ENCODE measurements at places on chromosomes 2 and 18.
A peak's percentile ranks its signal among the peaks of the same experiment; 100 is the strongest.

- DNase-seq: peak; percentile 32
These were observed 41.4 kb downstream of the IL1R2 start for GRCh38 chr2:102033031-102033749.

GRCh38 chr18:56709463-56709862 lies 58.3 kb downstream of the WDR7 start:
- no peak for DNase-seq

GRCh38 chr2:174878537-174879147 lies 114.4 kb upstream of the CHRNA1 start:
- no peak for DNase-seq

DNA sequence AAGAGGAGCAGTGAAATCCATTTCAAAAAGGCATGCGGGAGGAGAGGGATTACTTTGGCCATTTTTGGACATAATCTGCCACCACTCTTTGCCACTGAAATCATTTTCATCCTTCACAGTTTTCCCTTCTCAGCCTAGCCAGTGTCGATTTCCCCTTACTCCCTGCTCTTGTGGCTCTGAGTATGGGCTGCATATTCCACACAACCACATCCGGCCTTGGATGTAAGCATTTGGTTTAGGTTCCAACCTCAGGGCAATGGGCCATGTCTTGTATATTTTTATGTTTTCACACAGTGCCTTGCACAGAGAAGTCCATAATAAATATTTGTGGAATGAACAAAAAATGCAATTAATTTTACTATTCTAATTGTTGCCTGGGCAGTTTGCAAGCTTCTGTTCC lies 7.7 kb upstream of the SERPINE2 start:
- DNase-seq: no peak

DNA sequence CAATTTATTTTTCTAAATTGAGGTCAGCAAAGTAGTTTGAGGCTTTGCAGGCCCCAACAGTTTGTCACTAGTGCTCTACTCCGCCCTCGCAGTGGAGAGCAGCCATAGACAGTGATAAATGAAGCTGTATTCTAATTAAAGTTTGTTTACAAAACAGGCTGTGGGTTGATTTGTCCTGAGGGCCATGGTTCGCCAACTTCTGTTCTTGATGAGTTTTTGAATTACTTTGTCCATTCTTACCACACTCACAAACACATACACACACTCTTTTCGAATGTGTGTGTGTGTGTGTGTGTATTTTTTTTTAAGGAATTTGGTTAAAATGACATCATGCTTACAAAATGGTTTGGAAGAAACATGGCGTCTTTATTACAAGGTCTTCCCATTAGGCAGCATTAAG lies 68.6 kb downstream of the MTCL1 start:
- DNase-seq: no peak

GRCh38 chr18:32769071-32769585 lies 3.7 kb downstream of the KLHL14 start:
- DNase-seq: no peak

DNA sequence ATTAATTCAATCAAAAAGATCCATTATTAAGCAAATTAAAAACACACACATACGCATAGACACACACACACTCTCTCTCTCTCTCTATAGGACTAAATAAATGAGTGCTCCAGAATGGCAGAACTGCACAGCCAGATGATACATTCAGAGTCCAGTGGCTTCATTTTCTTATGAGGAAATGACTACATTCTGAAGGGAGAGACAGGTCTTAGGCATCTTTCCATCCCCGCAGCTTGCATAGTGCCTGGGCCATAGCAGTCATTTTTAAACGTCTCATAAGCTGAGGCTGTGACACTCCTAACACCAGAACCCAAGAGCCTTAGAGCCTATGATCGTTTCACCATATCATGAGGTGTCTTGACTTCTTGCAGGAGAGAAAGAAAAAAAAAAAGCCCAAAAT lies 31.1 kb downstream of the FEZ2 start:
- DNase-seq: no peak

DNA sequence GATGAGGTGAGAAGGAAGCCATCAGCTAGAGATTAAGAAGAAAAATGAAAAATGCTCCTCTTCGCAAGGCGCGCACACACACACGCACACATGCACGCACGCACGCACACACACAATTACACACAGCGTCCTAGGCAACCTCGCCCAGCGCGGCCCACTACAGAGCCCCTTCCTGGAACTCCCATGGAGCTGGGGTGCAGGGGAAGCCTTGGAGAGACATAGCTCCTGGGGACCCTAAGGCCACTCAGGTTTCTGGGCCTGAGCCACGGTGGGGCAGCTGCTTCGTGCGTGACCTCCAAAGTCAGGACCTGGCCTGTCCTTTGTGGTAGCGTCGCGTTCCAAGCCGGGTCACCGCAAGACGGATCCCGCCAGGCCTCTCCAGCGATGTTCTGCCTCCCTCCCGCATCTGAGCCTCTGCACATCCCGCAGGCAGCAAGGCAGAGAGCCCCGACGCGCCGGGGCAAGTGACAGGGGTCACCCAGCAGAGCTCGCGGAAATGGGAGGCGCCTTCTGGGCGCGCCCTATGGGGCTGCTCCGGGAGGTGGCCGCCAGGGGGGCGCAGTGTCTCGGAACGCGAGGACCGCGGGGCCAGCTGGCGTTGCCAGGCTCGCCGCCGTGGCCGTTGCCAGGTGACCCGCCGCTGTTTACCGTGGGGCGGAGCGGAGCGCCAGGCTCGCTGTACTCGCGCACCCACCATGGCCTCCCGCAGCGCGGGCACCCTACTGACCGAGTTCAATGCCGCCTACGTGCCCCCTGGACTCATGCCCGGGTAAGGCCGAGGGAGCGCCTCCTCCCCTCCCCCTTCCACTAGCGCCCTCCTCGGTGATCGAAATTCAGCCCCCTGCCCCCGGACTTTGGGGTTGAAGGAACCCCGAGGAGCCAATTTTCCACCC lies 79.0 kb downstream of the CIB4 start:
- DNase-seq: no peak

DNA sequence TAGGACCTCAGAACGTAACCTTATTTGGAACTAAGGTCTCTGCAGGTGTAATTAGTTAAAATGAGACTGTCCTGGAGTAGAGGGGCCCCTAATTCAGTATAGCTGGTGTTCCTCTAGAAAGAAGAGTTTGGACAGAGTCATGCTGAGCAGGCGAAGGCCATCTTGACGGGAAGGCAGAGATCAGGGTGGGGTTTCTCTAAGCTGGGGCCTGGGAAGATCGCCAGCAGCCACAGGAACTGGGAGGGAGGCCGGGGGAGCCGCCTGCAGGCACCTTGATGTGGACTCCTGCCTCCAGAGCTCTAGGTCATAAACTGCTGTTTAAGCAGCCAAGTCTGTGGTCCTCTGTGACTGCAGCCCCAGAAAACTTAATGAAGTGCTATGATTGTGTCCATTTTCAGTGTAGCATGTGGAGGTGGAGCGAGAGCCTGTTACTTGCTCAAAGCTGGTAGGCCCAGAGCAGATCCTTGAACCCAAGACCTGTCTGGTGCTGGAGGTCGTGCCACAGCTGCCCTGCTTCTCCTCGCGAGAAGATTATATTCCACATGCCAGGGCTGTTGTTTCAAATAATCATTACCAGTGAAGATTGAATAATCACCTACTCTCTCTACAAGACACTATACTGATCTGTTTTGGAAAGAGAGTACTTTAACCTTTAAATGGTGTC lies 105.7 kb downstream of the TPO start:
- DNase-seq: no peak

DNA sequence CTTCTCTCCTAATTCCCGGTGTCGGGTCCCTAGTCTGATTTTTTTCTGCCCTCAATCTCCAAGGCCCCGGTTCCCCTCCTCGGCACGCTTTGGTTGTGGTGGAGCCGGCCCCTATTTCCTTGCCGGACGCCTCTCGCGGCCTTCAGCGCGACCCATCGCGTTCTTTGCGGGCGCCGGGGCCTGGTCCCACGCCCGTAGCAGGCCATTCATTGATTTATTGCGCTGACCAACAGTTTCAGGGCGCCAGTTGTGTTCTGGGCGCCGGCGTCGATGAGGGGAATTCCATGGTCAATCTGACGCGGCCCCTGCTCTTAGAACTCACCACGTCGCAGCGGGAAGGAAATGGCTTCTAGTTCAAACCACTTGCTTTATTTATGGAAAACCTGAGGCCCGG lies 396 bp downstream of the CNOT9 start:
- peak; percentile 47 for DNase-seq

DNA sequence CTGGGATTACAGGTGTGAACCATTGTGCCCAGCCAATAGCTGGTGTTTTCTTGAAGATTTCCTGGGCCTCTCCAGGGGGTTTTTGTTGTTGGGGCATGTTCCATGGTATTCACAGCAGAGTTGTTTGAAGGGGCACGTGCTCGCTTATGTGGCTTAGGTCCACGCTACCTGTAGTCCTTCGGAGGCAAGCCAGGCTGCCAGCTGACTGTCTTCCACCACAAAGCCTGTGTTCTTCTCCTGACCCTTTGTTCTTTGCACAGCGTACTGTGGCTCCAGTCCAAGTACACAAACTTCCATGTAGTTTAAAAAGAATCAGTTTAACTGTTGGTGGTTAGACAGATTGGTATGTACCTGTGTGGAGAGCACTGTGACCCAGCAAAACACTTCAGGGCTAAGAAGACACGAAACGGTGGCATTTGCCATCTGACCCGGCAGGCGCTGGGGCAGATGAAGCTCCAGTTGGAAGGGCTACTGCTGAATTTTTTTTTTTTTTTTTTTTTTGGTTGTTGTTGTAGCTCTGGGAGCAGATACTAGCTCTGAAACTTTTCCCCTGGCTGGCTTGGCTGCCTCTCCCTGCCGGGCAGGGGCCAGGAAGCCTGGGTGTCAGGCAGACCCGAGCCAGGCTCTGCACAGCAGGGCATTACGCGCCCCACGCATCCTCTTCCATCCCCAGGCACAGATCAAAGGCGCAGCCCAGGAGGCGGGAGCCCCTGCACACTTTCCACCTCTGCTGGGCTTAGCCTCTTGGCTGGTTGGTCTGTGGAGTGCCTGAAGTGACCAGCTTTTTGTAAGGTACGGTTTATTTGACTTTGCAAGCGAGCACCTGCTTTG lies 5.7 kb downstream of the GREB1 start:
- no peak for DNase-seq

- DNase-seq: peak; percentile 30
These were observed 246.3 kb downstream of the TNS1 start for GRCh38 chr2:217756375-217757107.

DNA sequence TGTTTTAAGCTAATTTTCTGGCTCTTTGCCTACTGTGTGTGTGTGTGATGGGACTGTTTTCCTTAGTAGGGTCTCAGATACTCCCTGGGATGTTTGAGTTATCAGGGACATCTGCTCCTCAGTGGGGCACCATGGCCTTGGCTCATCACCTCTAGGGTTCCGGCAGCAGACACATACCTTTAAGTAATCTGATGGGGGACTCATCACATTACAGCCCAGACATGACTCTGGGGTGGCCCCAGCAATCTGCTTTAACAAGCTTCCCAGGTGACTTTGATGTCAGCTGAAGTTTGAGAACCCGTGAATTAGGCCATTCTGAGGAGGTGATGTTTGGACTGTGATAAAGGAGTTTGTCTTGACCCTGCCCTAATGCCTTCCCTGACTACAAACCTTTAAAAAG lies 38.8 kb downstream of the DDX18 start:
- DNase-seq: no peak

DNA sequence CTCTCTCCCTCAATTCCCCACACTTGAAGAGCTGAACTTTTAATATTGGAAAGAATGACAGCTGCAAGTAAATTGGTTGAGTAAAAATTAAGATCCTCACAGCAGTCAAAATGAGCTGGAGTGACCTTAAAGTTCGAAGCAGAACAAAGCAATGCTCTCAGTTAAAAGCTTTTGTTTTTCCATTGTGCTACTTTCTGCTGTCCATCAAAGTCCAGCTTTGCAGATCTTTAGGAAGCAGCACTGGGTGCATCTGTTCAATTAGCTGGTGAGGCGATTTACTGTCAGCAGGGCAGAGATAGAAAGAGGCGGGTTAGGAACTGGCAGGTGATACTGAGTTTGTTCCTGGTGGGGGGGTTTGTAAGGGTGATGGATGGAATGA lies 834.8 kb downstream of the CPS1 start:
- peak; percentile 5 for DNase-seq

GRCh38 chr2:239985356-239985755 lies 39.8 kb downstream of the NDUFA10 start:
- DNase-seq: no peak

GRCh38 chr2:230343747-230344146 lies 16.8 kb downstream of the SP140L start:
- no peak for DNase-seq

- DNase-seq: no peak
These were observed 98.6 kb downstream of the CPO start for GRCh38 chr2:207037896-207038295.

- no peak for DNase-seq
These were observed 57.6 kb downstream of the DOCK10 start for GRCh38 chr2:224984637-224985036.

- no peak for DNase-seq
These were observed 1177.4 kb upstream of the LRRTM1 start for GRCh38 chr2:81481994-81482368.

DNA sequence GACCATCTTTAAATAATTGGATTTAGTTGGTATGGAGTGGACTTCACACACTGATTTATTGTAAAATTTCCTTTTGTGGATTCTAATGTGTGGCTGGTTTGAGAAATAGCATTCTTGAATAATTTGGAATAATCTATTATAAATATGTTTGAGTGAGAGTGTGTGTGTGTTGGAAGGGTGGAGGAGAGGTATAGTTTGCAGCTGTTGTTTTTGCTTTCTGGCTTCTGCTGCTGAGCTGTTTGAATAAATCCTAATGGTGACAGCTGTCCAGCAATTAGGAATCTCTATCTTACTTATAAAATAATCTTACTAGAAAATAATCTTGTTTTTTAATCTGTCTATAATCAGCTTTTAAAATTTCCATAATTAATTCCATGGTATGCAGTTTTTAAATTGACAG lies 1283.0 kb upstream of the CDH2 start:
- DNase-seq: no peak

DNA sequence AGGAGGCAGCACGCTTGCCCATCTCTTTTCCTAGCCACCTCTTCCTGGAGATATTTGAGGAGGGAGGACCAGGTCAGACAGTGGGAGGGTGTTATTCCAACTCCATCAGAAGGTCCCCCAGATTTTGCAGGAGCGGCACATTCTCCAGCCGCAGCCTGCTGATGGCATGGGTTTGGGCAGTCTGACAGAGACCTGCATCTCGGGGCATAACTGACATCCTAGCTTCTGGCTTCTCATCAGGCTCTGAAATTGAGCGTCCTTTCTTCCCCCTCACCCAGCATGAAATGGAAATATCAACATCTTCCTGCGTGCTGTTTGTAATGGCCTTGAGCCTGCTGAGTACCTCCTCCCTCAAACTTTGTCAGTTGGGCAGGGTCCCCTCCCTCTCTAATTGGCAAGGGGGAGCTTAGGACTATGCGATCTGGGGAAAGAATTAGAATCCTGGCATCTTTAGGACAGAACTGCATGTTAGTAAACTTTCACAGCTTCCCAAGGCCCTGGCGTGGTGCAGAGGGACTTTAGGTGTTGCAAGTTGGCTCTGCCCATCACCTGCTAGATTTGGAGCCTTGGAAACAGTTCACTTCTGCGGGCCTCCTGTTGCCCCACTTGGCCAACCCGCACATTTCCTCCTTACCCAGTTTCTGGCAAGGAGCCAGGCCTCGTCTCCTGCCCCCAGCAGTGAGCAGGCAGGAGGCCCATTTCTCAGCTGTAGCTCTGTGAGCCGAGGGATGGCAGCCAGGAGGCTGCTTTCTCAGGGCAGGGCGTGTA lies 2.2 kb downstream of the ITM2C start:
- DNase-seq: peak; percentile 36

GRCh38 chr2:228841877-228842276 lies 429.2 kb downstream of the PID1 start:
- no peak for DNase-seq

GRCh38 chr2:172434821-172435605 lies 7.6 kb downstream of the ITGA6 start:
- DNase-seq: no peak

All from hippocampal formation (tissue), 2 donors.